ENCODE measurements at places on chromosomes 1 and 21.
A peak's percentile ranks its signal among the peaks of the same experiment; 100 is the strongest.

DNA sequence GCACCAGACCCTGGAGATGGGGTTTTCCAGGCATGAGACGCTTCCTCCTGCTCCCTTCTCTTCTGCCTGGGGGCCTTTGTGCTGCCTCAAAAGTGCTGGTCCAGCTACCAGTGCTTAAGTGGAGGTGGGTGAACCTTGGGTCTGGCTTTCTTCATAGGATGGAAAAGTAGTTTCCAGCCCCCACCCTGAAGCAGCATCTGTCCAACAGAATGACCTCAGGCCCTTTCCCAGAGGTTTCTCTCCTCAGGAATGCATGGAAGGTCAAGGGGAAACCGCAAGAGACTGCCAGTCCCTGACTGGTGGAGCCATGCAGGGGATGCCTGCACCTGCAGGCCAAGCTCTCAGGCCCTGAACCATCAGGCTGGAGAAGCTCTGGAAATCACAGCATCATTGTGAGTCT, 63.8 kb downstream of the HMGB4 start:
- no peak for DNase-seq

- no peak for DNase-seq
Observed at GRCh38 chr21:42525029-42525581, 11.5 kb downstream of the SLC37A1 start.

- no peak for DNase-seq
Observed at GRCh38 chr1:218472885-218473284, 127.7 kb downstream of the TGFB2 start.

- DNase-seq = no peak
Observed at GRCh38 chr1:30412241-30413110, 310.9 kb downstream of the MATN1 start.

- DNase-seq = no peak
Observed at GRCh38 chr21:37686991-37687810, 229.1 kb downstream of the KCNJ6 start.

GRCh38 chr1:86924324-86924960, 10.0 kb downstream of the HS2ST1 start:
- DNase-seq = no peak

DNA sequence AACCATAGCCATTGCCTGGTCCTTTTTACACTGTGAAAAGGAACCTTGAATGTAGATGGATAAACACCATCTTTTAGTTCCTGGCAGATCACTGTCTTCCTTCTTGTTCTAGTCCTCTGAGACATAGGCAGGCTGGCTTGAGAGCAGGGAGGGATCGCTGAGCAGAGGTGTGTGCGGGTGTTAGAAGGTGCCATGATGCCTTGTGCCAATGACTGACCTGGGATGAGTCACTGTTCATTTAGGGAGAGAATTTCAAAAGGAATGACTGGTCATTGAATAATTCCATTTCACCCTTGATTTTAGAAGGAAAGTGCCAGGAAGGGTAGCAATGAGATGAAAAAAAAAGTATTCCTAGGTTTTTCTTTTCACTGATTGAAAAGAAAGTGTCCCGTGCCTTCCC, 383.9 kb downstream of the KIF26B start:
- DNase-seq = no peak

- no peak for DNase-seq
Observed at GRCh38 chr1:109657395-109657794, 1.5 kb downstream of the GSTM4 start.

GRCh38 chr1:179786815-179787685, 44.0 kb downstream of the FAM163A start:
- no peak for DNase-seq

- no peak for DNase-seq
Observed at GRCh38 chr1:41046347-41046775, 24.8 kb upstream of the SLFNL1 start.

DNA sequence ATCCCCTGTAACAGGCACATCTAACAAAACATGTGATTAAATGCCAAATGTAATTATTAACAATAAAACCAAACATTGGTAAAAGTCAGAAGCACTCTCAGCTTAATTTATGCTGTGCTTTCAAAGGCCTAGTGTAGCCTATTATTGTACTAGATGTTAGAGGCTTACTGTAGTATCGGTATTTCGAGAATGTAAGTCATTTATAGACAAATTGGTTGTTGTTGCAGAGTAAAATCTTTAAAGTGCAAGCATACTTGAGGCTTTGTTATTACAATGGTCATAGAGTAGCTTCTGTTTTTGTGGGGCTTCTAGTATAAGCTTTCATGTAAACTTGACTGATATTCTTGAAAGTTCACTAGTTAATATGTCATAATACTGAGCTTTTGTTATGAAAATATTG, 965.8 kb downstream of the PLA2G4A start:
- DNase-seq = no peak

- no peak for DNase-seq
Observed at GRCh38 chr1:15328351-15329103, 81.2 kb upstream of the EFHD2 start.

DNA sequence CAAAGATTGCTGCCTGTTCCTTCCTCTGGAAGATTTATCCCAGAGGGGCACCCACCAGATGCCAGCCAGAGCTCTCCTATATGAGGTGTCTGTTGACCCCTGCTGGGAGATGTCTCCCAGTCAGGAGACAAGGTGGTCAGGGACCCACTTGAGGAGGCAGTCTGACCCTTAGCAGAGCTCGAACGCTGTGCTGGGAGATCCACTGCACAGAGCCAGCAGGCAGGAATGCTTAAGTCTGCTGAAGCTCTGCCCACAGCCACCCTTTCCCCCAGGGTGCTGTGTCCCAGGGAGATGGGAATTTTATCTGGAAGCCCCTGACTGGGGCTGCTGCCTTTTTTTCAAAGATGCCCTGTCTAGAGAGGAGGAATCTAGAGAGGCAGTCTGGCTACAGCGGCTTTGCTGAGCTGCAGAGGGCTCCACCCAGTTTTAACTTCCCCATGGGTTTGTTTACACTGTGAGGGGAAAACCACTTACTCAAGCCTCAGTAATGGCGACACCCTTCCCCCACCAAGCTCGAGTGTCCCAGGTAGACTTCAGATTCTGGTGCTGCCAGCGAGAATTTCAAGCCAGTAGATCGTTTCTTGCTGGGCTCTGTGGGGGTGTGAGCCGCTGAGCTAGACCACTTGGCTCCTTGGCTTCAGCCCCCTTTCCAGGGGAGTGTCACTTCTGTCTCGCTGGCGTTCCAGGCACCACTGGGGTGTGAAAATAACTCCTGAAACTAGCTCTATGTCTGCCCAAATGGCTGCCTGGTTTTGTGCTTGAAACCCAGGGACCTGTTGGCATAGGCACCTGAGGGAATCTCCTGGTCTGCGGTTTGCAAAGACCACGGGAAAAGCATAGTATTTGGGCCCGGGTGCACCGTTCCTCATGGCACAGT, 51.1 kb upstream of the PDC start:
- DNase-seq = no peak

- DNase-seq = peak; percentile 84
Observed at GRCh38 chr1:47333578-47333921, at the start of gene CMPK1. TSS of gene CMPK1 (plus strand) at chr1:47333790. CDS start at chr1:47333946, 156 bp downstream.

GRCh38 chr1:39899611-39900538, 1.8 kb downstream of the MYCL start:
- DNase-seq = no peak

All from NCI-H524 (cell line).